ENCODE measurements at places on chromosomes 5 and 9.

DNA sequence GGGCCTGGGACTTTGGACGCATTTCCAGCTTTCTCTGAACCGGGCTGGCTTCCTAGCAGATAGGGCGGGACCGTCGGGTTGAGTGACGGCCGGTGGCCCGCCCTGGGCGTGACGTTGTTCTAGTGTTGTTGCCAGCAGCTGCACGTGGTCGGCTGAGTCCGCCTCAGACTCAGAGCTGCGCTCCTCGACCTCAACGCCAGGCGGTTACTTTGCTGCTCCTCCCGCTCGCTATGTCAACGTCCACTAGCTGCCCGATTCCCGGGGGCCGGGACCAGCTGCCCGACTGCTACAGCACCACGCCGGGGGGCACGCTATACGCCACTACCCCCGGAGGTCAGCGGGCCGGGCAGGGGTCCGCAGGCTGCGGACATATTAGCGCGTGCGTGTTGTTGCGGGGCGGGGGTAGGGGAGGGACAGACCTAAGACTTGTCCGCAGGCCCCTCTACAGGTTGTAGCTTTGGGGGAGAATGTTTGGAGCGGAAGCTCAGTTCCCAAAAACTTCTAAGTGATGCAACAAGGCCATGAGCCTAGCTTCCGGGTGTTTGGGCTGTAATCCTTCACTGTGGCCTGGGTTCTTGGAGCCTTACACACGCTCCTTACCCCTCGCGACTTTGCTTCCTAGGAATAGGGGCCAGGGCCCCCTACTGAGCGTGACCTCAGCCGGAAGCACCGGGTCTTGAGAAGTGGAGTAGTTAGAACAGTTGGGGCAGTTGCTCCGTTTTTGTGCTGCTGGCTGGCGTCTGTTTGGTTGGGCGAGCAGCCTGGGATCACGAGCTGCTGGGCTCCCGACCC is at the start of gene EIF4EBP3:
Gene EIF4EBP3, plus strand, starts transcription at position 155 of the 792 bp plus-strand sequence. Its CDS starts 76 bp downstream, at position 231.
- DNase-seq: peak; percentile 68

DNA sequence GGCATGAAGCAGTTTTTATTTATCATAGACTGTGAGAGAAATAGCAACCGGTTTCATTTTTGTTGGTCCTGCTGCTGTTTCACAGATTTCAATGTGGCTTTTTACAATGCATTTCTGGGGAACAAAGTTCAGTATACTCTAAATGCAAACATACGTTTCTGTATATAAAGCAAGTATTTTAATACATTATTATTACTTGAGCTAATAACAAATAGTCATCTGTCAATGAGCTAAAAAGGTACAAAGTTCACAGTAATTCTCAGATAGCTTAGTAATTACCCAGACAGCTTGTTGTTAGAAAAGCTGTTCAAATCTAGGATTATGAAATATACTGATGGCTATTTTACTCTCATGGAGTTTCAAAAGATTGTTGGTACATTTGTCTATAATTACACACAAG is 50.8 kb downstream of the PBX3 start:
- no peak for DNase-seq

DNA sequence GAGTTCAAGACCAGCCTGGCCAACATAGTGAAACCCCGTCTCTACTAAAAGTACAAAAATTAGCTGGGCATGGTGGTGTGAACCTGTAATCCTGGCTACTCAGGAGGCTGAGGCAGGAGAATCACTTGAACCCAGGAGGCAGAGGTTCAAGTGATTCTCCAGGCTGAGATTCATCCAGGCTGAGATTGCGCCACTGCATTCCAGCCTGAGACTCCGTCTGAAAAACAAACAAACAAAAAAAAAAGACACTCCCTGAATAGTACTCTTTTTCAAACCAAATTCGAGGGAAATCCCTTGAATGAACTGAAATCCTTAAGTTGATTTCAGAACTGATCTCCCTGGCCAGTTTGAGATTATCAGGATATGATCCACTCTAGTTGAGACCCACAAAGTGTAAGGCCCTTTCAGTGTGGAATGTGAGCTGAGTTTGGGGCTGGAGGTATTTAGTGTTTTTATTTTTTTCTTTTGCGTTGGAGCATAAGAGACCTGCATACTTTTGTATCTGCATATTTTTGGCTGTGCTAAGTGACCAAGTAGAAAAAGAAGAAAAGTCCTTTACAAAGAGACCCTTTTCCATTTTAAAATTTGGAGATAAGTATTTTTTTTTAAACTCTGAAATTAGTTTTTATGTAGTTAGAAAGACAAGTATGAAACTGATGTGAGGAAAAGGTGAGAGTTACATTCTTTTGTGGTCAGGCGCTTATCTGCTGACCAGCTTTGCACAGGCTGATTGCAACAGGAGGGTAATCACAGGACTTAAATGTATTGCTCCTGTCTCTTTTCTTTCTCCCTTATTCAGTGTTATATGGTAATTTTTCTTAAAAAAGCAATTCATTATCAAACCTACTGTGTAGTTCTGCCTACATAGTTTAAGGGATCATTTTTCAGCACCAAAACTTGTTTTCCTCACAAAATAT is 42.9 kb downstream of the TMEFF1 start:
- DNase-seq: no peak

GRCh38 chr9:138013836-138014562 is 136.4 kb downstream of the CACNA1B start:
- DNase-seq: no peak

DNA sequence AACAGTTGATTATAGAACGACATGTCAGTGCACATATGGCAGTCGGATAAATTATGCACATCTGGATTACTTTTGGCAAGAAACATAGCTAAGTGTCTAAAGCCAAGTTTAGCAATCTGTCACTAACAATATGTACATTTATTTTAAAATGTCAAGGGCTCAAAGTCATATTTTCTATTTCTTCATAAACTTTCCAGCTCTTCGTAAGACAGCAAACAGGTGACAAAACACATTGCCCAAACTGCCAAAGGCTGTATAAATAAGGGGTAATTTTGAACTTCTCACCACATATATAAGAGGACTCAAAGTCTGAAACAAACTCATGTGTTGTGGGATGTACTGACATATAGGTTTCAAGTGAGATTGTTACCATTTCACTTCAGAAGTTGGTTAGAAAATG is 237.2 kb downstream of the ARL15 start:
- no peak for DNase-seq

GRCh38 chr5:5800801-5801761 is 378.6 kb downstream of the ICE1 start:
- DNase-seq: no peak

- DNase-seq: peak; percentile 2
Observed at GRCh38 chr5:112479418-112479817, 60.3 kb upstream of the EPB41L4A start.

DNA sequence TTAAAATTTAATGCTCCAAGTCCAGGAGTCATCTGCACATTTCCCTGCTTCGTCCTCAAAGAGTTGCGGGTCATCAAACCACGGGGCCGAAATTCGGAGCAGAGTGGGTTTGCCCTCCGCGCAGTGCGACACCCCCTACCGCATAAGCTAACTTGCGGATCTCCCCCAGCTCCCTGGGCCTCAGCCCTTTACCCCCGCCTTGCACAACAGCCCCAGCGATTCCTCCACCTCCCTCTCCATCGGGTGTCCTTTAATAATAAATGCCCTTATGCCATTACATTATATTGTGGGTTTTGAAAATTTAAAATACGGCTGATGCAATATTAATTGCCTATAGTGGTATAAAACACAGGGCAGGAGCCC is 3.9 kb downstream of the POU4F3 start:
- DNase-seq: no peak

DNA sequence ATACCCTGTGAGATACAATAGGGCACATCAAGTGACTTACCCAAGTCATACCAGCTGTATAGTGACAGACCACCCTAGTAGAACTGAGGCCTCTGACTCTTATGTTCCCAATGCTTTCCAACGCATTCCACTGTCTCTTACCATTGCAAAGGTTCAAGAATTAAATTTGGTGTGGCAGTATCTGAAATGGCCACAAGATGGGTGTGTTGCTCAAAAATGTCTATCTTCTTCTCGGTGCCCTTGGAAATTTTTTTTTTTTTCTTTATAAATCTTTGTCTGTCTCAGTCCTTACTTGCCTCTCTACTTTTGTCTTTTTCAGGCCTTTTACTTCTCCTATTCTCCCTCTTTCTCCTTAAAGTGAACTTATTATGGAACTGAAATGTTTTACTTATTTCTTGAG is 48.4 kb downstream of the GPR21 start:
- no peak for DNase-seq

DNA sequence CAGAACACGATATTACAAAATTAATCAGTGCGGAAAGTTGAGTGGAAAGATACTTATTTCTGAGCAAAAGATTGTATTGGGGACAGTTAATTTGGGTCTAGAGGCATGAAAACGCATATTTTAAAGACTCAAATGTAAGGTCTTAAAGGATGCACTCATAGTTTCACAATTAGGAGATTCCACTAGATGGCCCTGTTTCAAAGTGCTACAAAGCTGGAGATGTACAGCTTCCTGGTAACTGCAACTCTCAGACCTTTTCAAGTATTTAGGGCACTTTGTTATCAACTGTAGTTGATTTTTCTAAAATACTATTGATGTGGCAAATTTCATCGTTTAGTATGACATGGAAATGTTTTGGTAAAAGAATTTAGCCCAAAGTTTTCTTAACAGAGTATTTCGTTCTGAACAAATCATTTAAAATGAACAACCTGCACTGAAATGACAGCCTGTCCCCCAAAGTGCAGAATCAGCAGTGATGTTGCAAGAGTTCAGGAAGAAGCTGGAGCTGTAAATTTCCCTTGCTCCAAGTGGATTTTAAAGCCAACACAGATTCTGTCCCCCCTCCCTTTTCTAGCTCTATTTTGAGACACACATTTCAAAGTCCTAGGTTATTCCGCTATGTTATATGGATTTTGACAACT is 16.2 kb upstream of the NDUFB6 start:
- no peak for DNase-seq

GRCh38 chr9:133861086-133861485 is 122.9 kb upstream of the SARDH start:
- no peak for DNase-seq

DNA sequence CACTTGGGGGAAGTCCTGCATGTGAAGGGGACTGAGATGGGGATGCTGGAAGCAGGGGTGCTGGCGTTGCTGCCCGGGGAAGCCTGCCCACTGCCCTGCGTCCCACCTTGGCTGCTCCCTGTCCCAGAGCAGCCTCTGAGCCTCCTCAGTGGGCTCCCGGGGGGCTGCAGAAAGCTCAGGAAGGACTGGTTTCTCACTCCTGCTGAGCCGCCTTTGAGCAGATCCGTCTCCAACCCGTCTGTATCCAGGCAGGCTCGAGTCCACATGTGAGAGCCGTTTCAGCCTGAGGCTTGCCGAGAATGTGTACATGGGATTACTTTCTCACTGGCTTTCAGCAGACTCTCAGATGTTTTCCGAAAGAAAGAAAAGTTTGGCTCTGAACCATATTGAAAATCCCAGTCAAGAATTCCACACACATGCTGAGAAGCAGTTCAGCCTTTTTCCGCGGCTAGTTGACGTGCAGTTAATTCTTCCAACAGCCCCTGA is 95.3 kb upstream of the COL5A1 start:
- no peak for DNase-seq

- DNase-seq: no peak
Observed at GRCh38 chr9:104776797-104777196, 12.9 kb downstream of the NIPSNAP3B start.

- no peak for DNase-seq
Observed at GRCh38 chr5:90542827-90543519, 13.6 kb upstream of the LYSMD3 start.

DNA sequence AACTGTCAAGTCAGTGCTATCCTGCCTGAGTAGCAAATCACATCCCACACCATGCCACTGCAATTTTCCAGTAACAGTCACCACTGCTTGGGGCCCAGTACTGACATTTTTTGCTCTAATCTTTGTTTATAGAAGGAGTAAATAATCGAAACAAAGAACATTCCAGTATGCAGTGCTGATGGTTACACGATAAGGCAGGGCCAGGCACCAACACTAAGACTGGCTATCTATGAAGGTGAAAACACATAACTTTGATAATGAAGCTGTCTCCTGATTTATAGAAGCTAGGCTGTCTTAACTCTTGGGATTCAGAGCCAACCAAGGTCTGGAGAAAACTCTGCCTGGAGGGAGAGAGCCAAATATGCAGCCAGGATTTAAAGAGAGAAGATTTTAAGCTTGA is 365.3 kb downstream of the BNC2 start:
- no peak for DNase-seq

- DNase-seq: no peak
Observed at GRCh38 chr5:134813407-134813806, 32.4 kb upstream of the C5orf24 start.

DNA sequence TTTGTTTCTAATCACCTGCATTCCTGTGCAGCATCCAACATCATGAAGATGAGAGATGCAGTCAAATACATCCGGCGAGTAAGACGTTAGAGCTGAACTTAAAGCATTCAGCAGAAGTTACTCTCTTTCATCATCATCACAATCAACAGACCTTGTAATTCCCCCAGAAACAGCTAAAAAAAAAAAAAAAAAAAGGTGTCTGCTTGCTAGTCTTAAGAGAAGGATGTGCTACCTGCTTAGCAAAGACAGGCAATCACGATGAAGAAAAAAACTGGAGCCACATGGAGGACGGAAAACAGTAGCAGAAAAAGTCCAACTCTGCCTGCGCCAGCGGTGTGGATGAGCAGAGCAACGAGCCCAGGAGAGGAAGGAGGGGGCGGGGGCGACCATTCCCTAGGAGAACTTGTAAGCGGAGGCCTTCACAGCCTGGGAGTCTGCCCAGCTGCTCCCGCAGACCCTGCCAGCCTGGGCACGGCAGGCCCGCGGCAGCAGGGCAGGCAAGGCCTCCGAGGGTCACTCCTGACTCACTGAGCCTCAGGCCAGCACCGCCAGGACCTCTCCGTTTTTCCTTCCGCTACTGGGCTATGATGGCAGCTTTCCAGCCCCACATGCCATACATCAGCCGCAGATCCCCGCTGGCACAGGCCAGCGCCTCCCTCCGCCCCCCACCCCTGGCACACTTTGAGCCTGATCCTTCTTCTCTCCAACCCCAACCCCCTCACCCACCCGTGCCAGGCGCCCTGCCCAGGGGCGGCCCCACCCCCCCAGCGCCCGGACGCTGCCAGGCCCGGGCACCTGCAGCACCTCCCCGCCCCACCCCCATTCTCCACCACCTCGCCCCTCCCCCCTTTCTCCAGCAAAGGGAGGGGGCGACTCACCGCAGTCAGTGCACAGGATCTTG is 1.4 kb downstream of the NRG2 start:
- DNase-seq: peak; percentile 42

GRCh38 chr9:104968025-104968982 is 40.3 kb upstream of the ABCA1 start:
- DNase-seq: no peak

GRCh38 chr5:67206929-67207328 is 10.3 kb upstream of the CD180 start:
- DNase-seq: no peak

GRCh38 chr9:109493648-109494047 is 4.5 kb downstream of the PTPN3 start:
- no peak for DNase-seq

GRCh38 chr5:68225188-68225910 is 9.8 kb downstream of the PIK3R1 start:
- no peak for DNase-seq

DNA sequence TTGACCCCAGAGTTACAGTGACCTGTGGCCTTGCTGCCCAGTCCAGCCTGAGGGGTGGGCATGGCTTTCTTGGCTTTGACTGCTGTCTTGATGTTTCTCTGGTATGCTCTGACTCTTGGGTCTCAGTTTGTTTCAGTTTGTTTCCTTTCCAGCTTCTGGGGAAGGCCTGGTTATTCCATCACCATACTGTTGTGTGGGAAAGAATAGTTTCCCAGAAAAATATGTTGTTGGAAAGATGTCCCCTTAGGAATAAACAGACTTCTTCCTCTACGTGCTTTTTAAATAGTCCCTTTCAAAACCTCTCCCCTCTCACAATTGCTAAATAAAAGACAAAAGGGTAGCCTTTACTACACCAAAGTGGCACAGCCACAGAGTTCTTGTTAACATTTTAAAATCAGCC is 49.5 kb downstream of the EGFLAM start:
- DNase-seq: no peak

- no peak for DNase-seq
Observed at GRCh38 chr5:151480384-151481293, 33.2 kb downstream of the SLC36A1 start.

Data from NCI-H1048 (cell line).